ENCODE measurements at places on chromosomes 5 and 9. TPM values are rescaled to one million over a fixed set of nuclear protein-coding genes. Genes with fewer than 3 reads are reported as not detected.

GRCh38 chr5:103464835-103465484, 97.6 kb downstream of the NUDT12 start:
- no peak for DNase-seq

The NMUR2 gene
- not detected for total RNA-seq

- no peak for DNase-seq
These were observed 83.9 kb downstream of the TRPM3 start for GRCh38 chr9:71037521-71037920.

GRCh38 chr9:19807182-19807892, 18.5 kb upstream of the SLC24A2 start:
- no peak for DNase-seq

DNA sequence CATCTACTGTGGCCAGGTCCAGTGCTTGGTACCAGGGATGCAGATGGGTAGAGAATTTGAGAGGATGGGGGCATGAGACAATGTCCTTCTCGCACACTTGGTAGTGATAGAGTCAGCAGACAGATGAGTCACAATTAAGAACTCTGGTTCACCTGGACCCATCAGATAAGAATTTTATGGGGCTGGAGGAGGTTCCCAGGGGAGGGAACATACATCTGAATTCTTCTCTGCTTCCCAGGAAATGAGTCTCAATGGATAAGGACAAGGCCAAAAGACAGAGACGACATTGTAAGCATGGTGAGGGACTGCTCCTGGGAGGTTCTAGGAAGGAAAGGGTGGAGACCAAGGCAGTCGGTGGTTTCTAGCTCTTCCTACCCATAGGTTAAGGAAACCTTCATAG, 5.3 kb downstream of the SLC4A9 start:
- DNase-seq: peak; percentile 56

GRCh38 chr9:93164085-93164484, 19.9 kb upstream of the WNK2 start:
- no peak for DNase-seq

- no peak for DNase-seq
These were observed 7.1 kb upstream of the ENTREP1 start for GRCh38 chr9:69317894-69318293.

The COL23A1 gene
- 0.04 TPM for total RNA-seq

- DNase-seq: no peak
These were observed 3.0 kb upstream of the CEL start for GRCh38 chr9:133058550-133059320.

DNA sequence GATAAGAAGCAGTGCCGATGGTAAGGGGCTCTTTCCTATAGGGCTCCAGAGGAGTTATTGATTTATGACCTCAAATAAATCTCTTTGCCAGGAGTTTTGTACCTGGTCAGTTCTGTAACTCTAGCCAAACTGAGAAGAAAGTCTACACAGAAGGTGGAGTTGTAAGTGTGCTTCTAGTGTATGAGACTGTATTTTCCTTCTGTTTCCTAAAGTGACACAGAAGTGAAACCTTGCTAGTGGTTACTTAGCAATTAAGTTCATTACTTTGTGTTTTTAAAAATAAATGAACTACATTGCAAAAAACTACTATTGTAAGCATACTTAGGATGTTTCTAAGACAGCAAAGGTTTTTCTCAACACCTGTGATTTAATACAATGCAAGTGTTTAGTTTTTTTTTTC, 48.7 kb upstream of the ACTBL2 start:
- no peak for DNase-seq

DNA sequence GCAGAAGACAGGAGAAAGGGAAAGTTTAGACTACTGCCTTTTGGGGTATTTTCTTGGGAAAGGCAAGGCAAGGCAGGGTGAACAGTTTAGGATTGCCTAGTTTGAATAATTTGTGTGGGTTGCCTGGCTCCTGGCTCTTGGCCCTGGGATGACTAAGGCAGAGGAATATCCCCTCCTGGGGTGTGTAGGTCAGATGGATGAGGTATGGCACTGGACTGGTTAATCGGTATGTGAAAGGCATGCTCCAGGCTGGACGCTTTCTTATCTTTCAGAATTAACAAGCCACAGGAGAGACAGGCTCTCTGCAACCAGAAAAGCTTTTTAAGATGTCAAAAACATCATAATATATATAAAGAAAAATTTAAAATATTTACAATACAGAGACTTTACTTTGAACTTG, 58.6 kb downstream of the STARD4 start:
- no peak for DNase-seq

DNA sequence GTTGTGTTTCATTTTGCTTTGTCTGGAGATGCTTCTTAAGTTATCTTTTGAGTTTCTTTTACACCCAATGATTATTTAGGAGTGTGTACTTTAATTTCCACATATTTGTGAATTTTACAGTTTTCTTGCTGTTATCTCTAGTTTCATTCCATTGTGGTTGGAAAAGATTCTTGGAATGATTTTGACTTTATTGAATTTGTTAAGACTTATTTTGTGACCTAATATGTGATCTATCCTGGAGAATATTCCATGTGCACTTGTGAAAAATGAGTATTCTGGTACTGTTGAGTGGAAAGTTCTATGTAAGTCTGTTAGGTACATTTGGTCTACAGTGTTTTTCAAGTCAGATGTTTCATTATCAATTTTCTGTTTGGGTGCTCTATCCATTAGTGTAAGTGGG, 24.4 kb upstream of the GRAMD2B start:
- DNase-seq: no peak

GRCh38 chr5:154238776-154239481, 48.4 kb downstream of the GALNT10 start:
- DNase-seq: no peak

GRCh38 chr5:116303810-116304209, 219.0 kb downstream of the COMMD10 start:
- DNase-seq: no peak

- DNase-seq: peak; percentile 48
These were observed 803 bp upstream of the CCNO start for GRCh38 chr5:55234121-55234700.

DNA sequence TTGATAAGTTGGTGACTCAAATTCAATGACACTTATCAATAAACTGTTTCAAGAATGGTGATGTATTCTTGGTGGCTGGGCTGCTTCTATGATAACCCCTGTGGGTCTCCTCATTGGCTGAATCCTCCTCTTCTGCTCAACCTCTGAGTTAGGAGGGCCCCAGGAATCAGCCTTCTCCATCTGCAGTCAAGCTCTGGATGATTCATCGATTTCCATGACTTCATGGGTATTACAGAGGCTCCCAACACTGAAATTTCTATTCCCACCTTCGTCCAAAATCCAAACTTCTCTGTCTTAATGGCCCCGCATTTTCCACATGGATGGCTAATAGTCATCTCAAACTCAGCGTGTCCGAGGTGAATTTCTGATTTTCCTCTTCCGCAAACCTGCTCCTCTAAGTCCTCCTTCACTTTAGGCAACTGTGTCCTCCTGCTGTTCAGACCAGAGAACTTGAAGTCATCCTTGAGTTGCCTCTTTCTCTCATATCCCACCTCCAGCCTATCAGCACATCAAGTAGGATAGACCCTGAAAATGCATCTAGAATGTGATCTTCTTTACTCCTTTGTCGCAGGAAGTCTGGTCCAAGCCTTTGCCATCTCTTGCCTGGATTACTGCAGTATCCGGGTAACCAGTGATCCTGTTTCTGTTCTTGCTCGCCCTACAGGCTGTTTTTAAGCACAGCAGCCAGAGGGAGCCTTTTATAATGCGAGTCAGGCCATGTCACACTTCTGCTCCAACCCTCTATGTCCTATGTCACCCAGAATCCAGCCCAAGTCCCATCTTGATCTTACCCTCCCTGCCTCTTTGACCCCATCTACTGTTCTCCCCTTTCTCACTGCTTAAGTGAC, 41.4 kb upstream of the IL7R start:
- no peak for DNase-seq

DNA sequence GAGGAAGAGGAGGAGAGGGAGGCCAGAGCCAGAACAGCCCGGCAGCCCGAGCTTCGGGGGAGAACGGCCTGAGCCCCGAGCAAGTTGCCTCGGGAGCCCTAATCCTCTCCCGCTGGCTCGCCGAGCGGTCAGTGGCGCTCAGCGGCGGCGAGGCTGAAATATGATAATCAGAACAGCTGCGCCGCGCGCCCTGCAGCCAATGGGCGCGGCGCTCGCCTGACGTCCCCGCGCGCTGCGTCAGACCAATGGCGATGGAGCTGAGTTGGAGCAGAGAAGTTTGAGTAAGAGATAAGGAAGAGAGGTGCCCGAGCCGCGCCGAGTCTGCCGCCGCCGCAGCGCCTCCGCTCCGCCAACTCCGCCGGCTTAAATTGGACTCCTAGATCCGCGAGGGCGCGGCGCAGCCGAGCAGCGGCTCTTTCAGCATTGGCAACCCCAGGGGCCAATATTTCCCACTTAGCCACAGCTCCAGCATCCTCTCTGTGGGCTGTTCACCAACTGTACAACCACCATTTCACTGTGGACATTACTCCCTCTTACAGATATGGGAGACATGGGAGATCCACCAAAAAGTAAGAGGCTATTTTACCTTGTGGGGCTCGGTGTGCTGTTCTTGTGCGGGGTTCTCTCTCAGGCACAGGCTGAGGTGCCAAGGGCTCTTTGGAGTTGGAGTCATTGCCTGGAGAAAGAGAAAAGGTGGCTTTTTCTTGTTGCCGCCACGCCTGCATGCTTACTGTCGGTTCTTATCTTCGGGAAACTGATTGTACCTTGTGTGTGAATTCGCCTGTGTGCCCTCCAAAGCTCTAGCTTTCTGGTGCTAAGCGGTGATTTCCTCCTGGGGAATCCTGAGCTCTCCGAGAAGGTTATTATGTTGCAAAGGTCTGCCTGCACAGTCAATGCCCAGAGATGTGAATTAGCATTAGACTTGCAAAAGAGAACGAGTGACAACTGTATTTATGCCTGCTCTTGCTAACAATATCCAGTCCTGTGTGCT, at the start of gene ISL1:
Gene ISL1 (plus strand): TSS at position 318 of the 991 bp plus-strand sequence. CDS start 224 bp downstream, at position 542.
- DNase-seq: peak; percentile 85

The FYB1 gene
- total RNA-seq: not detected

DNA sequence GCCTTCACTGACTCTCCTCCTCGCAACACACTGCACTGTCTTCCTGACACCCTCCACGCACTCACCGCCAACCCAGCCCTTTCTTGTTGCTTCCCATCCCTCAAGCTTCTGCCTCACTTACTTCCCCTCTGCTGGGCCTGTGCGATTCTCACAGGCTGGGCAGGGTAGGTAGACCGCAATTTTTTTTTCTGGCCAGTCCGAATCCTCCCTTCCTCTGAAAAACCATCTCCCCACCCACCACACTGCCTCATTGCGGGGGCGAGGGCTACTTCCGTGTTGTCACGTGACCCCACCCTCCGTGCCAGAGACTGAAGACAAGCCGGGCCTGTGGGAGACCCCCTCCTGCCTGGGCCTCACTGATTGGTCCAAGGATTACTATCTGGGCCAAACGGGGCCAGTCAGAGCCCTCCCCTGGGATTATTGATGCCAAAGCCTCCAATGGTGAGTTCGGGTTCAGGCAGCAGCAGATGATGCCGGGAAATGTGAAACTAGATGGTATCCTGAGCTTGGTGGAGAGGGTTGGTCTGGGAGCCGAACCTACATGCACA, 73.1 kb downstream of the STK10 start:
- DNase-seq: no peak

DNA sequence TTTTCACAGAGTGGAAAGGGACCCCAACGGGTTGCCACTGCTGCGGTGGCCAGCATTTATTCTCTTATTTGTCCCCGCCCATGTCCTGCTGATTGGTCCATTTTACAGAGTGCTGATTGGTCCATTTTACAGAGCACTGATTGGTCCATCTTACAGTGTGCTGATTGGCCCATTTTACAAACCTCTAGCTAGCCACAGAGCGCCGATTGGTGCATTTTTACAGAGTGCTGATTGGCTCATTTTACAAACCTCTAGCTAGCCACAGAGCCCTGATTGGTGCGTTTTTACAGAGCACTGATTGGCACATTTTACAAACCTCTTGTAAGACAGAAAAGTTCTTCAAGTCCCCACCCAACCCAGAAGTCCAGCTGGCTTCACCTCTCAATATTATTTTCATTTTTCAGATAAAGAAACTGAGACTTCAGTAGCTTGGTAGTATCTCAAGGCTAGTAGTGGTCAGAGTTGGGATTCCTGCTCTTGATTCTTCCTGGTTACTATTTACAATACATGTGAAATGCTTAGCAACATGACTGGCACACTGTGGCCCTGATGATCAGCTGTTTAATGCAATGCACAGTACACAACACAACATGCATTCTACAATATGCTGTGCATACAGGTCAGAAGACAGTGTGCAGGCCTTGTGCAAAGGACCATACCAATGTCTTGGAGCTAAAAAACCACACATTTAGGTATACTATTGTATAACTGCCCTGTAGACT, 63.6 kb upstream of the BOD1 start:
- DNase-seq: no peak

DNA sequence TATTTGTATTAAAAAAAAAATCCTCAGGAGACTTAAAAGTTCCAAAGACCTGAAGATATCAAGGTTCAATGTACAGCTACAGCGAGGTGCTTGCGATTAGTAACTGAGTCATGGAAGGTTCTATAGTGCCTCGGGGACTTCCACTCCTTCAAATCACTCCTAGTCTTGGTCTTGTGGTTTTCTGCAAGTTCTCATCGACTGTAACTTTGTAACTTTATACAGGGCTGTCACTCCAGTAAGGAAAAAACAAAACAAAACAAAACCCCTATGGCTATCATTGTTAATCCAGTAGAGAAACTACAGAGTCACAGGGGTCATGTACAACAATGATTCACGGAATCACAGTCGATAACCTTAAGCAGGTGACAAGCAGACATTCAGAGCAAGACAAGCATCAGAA, 39.8 kb upstream of the SELENOP start:
- DNase-seq: no peak

The CDKN2B-AS1 gene
- 0.71 TPM for total RNA-seq
